Tongue (tissue), 3 donors: ENCODE measurements at places on chromosomes 2 and 18.
A peak's percentile ranks its signal among the peaks of the same experiment; 100 is the strongest.

- DNase-seq, result no peak
Observed at GRCh38 chr2:128632501-128632800, 313.8 kb upstream of the HS6ST1 start.

DNA sequence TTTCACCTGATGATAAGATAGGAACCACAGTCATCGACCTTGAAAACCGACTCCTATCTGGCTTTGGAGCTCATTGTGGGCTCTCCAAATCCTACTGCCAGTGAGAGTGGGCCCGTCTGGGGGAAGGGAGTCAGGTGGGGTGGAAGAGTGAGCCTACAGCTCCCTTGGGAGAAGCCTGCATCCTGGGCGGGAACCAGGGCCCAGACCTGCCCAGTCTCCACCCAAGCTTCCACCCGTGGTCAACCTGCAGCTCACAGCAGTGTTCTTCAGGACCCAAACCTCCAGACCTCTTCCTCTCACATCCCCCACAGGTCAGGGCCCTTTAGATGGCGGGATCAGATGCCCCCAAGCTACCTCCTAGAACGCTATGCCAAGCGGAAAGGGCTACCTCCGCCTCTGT lies 40.2 kb downstream of the LMAN2L start:
- DNase-seq, result no peak

DNA sequence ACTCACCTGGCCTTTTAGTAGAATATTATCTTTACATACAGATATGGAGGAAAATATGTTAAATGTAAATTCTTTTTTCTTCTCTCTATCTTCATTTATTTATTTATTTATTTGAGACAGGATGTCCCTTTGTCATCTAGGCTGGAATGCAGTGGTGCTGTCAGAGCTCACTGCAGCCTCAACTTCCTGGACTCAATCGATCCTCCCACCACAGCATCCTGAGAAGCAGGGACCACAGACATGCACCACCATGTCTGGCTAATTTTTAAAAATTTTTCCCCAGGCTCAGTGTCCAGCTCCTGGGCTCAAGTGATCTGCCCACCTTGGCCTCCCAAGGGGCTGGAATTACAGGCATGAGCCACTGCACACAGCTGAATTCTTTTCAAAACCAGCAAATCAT lies 20.3 kb downstream of the KYNU start:
- DNase-seq, result no peak

- DNase-seq, result no peak
Observed at GRCh38 chr2:178928077-178928476, 120.9 kb upstream of the TTN start.

DNA sequence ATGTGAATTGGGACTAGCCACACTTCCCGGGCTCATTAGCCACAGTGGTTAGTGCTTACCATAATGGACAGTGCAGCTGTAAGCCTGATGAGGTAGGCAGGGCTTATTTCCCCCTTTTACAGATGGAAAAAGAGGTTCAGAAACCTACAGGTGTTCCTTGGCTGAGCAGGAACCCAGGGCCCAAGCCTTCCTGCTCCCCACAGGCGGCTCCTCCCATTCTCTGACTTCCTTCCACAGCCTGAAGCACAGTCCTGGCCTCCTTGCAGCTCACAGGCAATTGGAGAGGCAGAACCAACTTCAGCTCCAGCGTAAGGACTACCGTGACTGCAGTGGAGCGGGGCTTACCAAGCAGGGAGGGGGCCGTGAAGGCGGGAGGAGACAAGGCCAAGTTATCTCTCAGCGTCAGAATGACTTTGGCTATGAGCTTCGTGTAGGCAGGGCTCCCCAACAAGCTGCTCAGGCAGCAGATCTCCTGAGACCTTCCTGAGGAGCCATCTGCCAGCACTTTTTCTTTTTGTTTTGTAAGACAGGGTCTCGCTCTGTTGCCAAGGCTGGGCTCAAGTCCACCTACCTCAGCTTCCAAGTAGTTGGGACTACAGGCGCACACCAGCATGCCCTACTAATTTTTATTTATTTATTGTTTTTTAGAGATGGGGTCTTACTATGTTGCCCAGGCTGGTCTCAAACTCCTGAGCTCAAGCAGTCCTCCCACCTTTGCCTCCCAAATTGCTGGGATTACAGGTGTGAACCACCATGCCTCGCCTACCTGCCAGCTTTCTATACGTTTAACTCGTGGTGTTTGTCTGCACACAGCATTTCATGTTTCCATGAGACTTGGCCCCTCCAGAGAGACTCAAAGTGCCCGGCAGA lies 34.2 kb upstream of the NT5DC4 start:
- no peak for DNase-seq

DNA sequence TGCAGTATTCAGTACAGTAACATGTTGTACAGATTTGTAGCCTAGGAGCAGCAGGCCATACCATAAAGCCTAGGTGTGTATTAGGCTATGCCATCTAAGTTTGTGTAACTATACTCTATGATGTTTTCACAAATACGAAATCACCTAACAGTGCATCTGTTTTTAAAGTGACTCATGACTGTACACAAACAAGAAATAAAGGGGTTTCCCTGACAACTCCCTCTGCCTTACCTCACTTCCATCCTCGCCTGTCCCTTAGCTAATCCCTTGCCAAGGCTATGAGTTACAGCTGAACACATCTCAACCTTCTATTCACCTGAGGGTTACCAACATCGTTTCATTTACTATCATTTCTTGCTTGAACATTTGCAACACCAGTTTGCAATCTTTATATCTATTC lies 78.6 kb upstream of the RPRM start:
- no peak for DNase-seq

DNA sequence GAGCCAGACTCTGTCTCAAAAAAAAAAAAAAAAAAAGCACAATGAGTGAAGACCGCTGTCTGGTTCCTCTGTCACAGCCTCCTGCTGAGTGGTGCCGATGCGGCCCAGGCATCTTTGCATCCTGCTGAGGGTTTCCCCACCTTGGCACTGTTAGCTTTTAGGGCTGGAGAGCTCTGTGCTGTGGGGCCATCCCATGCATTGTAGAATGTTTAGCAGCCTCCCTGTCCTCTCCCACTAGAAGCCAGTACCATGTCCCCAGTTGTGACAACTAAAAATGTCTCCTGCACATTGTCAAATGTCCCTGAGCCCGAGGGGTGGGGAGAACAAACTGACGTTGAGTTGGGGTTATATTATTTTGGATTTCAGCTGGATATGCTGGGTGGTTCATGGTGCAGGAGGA lies 7.9 kb upstream of the COLEC11 start:
- DNase-seq, result no peak

DNA sequence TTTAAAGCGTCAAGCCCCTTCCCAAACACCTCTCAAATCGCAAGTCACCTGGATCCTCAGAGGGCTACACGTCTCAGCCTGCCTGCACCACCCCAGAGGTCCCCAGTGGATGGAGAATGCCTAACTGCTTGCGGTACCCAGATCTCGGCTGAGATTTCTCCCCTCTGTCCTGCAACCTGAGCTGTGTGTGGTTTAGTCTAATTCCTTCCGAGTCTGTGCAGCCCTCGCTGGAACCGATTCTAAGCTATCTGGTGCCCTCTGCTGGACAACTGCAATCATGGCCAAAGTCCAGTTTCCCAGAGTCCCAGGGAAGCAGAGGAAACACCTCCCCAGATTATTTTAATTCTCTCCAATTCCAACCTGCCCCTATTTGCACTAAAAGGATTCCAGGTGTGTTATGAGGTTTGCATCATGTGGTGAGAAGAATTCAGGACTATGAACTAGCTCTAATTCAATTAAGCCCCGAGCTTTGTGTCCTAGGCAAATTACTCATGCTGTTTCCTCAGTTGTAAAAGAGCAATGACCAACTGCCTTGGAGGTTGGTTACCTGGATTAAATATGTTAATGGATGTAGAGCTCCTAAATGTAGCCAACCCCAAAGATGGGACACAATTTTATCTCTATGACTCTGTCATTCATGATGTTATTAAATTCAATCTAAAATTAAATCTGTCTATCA lies 276.1 kb upstream of the NCKAP5 start:
- peak; percentile 88 for DNase-seq
